ENCODE measurements at places on chromosomes 7 and 10.

DNA sequence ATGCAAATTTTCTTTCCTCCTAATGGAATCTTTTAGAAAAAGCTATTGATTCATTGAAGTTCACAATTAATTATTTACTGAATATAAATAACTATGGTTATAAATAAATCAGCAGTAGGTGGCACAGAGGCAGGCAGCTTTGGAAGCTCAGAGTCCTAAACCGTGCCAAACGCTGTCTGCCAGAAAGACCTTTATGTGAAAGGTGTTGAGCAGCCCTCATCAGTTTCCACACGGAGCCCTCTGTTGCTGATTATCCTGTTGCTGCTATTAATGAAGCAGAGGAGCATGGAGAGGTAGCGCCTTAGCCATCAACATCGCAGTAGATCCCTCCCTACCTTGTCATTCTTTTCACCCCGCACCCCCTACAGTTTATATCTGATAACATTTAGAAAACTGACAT, 51.0 kb downstream of the RTKN2 start:
- no peak for DNase-seq

DNA sequence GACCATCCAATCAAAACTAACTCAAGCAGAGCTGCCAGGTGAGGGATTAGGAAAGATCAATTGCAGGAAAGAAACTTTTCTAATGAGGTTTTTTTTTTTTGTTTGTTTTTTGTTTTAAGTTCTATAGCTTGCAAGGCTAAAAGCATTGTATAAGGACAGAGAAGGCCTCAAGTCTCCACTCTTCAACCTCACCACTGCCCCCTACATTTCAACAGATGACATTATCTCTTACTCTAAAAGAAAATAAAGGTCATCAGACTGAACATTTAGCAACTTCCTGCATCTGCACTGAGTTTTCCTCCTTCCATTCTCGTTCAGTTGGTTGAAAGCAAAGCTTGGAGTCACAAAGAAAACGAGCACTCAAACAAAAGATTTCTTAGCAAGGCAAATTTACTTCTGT, 45.2 kb upstream of the EXOC4 start:
- DNase-seq: no peak

DNA sequence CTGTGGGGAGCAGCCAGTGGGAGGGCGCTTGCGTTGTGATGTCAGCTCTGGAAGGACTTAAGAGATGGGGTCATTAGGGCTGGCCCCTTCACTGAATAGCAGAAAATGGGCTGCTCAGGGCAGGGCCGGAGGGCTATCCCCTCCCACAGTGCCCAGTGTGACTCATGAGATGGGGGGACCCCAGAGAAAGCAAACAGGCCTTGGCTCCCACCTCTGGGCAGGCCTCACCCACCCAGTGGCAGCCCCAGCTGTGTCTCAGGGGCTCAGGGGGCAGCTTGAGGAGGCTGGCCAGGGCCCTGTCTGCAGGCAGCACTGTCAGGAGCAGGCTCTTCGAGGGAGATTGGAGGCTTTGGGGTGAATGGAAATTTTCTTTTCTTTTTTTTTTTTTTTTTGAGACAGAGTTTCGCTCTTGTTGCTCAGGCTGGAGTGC, 168.3 kb downstream of the SLIT1 start:
- DNase-seq: no peak

DNA sequence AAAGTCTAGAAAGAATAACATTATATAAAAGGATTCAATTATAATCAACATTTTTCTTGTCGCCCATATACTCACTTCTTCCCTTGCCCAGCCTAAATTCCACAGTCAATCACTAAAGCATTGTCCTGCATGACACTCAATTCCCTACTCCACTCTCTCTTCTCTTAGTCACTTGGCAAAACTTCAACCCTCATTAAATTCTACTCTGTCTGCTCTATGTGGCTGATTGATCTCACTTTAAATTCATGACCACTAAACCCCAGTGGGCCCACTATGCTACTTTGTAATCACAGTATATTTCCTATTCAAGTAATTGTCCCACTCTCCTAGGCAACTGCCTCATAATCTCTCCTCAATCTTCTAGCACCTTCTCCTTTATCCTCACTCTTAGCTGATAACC, 54.1 kb downstream of the MTERF1 start:
- DNase-seq: no peak

DNA sequence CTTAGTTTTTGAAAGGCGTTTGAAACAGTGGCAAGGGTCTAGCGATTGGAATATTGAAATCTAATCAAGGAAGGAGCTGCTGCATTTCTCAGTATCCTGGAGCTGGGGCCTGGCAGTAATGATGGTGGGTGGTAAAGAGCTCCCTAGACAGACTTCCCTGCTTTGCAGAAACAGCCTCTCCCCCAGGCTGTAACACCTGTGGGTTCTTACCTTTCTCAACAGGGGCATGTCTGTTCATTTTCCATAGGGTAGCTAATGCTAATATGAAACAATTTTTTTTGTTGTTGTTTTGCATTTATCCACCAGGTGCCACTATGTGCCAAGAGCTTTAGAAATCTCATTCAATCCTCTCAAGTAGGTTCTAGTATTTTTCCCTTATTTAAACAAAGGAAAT, 345.5 kb downstream of the REEP3 start:
- DNase-seq: no peak

- no peak for DNase-seq
Measured at GRCh38 chr10:57844387-57844998, 423.2 kb downstream of the IPMK start.

- peak; percentile 55 for DNase-seq
Measured at GRCh38 chr7:5694912-5695726, 86.3 kb downstream of the RNF216 start.

DNA sequence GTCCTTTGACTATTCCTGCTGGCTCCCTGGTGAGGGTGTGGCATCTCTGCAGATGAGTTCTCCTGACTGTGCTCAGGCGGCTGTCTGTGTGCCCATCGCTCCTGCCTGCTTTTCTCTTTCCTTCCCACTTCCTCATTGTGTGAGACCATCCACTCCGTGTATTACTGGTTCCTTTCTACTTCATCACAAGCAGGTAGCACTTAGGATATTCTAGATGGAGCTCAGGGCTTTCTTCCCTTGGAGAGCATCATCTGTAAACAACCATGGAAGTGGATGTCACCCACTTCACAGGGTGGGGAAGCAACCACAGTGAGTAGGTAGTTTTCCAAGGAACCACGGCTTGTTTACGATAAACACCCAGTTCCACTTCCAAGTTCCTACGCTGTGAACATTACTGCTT, 15.7 kb downstream of the DNAJB6 start:
- DNase-seq: no peak
